ENCODE measurements at places on chromosomes 1 and 21.

DNA sequence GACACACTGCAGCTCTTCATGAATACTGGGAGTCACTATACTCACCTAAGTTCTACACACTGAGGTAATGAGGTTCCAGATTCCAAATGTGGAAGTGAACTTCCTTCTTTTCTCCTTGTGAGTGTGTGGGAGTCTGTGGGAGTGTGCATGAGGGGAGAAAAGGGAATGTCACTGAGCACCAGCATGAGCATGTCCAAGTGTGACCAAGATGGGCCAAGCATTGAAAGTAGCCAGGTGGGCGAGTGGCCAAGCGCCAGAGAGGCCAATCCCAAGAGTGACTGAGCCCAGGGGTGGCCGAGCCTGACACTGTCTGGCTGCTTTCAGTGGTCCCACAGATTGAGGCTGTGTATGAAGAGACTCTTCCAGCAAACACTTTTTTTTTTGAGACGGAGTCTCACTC, 132.3 kb downstream of the HLCS start:
- no peak for DNase-seq

GRCh38 chr21:39384674-39385298, 35.9 kb upstream of the HMGN1 start:
- no peak for DNase-seq

DNA sequence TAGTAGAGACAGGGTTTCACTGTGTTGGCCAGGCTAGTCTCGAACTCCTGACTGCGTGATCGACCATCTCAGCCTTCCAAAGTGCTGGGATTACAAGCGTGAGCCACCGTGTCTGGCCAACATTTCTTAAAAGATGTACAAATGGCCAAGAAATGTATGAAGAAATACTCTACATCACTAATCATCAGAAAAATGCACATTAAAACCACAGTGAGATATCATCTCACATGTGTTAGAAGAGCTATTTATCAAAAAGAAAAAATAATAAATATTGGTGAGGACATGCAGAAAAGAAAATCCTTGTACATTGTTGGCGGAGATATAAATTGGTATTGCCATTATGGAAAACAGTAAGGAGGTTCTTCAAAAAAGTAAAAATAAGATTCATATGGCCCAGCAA, 33.6 kb upstream of the TNFSF18 start:
- no peak for DNase-seq

DNA sequence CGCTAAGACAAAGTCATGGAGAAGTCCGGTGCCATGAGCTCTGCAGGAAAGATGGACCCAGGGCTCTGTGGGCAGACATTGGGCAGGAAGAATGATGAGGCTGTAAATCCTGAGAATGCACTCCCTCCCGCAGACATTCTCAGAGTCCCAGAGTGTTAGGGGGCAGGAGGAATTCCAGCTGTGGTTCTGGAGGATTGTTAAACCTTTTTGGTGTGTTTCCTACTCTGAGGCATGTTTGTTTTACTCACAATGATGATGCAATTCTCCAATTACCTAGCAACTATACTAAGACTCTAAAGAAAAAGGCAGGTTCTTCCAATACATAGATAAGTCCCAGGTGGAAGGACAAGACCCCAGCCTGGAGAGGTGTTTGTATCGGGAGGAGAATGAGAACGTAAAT, 2.8 kb upstream of the CAPN9 start:
- DNase-seq = no peak

DNA sequence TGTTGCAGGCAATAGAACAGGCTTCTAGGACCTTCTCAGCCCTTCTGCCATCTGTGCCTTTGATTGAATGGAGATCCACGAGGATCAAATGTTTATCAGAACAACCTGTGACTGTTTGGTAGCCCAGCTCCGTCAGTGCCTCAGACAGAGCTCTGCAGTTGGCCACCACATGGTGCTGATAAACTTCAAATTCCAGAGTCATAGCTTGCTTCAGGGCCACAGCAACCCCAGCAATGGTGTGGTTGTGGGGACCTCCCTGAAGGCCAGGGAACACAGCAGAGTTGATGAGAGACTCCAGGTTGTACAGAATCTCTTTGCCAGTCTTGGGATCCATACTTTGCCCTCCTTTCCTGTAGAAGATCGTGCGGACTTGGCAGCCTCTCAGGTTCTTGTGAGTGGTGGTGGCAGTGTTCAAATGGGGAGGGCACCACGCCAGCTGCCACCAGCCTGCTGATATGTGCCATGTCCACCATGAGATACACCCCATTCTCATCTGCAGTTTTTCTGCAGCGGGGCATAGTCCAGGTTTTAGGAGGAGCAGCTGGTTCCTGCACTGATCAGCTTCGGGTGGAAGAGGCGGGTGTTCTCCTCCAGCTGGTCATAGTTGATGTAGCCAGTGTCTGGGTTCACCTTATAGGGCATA, 82.9 kb upstream of the ARTN start:
- no peak for DNase-seq

DNA sequence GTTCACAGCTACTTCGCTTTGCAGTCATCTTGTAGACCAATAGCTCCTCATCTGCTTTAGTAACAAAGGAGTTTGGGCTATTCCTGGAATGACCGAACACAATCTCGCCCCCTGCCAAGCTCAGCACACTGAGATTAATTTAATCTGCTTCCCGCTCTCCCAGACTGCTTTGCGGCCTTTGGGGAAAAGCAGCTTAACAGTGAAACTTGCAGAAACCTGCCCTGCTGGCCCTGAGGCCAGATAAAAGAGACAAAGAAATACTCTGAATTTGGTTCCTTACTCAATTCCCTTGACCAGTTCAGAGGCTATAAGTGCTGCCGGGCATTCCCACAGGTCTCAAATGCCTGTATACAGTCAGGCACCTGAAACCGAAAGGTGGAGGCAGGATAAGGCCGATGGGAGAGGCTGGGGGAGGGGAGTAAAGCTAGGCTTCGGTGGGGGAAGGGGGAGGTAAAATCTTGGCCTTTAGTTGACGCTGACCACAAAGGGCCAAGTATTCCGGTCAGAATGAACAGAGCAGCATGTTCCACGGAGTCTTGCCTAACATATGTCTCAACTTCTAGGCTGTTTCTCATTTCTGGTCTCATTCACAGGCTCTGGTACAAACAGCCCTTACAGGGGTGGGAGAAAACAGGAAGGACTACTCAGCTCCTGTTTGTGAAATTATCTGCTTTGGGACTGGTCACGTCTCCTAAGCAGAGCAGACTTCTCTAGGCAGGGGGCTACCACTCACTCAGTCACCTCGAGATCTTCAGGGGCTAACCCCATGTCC, 17.7 kb upstream of the A3GALT2 start:
- DNase-seq = no peak

DNA sequence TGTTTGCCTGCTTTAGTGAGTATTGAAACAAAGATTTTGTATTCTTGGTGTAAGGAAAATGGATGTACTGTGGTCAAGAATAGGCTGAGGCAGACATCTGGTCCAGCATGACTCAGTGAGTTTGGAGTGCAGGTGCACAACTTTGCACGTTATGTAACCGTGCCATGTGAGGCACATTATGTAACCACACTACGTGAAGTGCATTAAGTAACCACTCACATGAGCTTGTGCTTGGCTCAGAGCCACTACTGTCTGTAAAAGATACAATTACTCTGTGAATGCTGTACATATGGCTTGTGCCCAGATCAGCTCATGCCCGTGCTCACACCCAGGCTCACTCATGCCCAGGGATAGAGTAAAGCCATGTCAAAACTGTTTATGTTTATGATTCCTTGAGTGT, 216.8 kb downstream of the CTH start:
- no peak for DNase-seq

- DNase-seq = no peak
Measured at GRCh38 chr1:220298470-220299205, 26.4 kb upstream of the RAB3GAP2 start.

- no peak for DNase-seq
Measured at GRCh38 chr1:109891930-109892329, 18.7 kb upstream of the CSF1 start.

DNA sequence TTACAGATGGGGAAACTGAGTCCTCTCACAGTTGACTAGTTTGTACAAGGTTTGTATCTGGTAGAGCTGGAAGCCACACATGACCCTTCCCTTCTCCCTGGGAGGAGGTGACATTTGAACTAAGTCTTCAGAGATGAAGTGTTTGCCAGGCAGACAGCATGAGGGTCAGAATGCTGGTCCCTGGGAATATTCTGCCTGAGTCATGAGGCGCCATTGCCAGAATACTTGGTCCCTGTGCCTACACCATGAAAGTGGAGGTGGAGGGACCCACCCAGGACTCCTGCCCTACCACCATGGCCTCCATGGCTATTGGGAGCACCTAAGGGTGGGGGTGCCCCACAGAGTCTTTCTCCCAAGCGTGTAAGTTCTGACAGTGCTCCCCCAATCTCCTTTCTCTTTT, 7.0 kb downstream of the RPS6KA1 start:
- DNase-seq = no peak

GRCh38 chr1:221841251-221841982, 99.5 kb upstream of the DUSP10 start:
- DNase-seq = no peak

DNA sequence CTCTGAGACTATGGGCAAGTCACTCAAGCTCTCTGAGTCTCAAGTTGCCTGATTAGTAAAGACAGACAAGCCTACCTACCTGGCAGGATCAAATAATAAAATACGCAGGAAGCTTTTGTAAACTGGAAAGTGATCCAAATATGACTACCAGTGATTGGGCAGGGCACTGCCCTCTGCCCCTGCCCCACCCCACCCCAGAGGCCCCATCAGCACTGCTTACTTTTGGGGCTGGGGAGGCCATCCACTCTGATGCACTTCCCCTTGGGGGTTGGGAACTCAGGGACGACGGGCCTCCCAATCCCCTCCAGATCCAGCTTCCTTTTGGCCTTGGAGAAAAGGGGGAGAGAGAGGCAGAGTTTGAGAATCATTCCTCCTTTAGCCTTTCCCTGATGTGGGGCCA, 6.9 kb downstream of the E2F2 start:
- DNase-seq = no peak

DNA sequence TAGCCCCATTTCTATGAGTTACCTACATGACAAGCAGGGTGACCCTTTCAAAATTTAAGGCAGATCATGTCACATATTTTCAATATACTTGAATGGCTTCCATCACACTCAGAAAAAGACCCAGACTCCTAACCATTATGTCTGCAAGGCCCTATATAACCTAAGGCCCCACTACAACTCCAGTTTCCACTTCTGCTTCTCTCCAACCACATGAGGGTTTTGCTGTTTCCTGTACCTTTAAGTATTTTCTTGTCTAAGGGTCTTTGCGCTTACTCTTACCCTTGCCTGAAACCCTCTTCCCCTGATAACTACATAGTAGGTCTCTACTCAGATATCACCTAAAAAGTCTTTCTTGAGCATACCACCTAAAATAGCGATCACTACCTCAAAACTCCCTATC, 46.1 kb downstream of the SGIP1 start:
- DNase-seq = no peak

DNA sequence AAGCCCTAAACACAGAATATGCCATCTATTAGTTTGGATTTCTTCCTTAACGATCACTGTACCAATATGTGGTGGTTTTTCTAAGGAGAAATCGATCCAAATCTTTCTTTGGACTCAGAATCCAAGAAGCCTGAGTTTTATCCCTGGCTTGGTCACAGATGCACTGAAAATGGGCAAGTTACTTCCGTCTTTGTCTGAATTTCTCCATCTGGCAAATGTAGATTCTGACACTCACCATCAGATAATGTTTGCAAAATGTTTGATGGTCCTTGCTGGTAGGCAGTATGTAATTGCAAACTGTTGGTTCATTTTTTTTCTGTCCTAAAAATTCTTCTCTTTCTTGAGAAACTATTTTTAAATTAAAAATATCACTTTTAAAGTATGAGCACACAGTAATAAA, 115.0 kb downstream of the TSEN15 start:
- DNase-seq = no peak

DNA sequence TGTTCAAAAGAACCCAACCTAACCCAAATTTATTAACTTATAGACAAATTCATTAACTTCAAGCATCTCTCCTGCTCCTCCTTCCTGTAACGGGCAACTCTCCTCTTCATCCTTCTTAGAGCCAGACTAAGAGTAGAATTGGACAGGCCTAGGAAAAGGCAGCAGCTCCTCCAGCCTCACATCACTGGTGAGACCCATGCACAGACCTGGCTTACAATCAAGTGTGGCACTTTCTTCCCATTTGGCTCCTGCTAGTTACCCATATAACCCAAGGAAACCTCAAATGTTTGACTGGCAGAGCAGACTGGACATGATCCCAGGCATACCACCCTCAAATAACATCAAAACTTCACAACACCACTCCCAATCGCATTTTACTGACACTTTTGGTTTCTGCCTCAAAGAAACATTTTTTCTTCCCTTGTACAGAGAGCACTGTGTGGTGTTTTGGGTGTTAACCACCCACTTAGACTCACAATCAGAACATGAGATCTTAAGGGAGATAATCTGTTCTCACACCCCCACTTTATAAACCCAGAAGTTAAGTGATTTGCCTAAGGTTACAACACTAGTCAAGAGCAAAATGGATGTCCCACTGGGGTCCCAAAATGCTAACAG, 101.4 kb downstream of the SIPA1L2 start:
- DNase-seq = no peak

DNA sequence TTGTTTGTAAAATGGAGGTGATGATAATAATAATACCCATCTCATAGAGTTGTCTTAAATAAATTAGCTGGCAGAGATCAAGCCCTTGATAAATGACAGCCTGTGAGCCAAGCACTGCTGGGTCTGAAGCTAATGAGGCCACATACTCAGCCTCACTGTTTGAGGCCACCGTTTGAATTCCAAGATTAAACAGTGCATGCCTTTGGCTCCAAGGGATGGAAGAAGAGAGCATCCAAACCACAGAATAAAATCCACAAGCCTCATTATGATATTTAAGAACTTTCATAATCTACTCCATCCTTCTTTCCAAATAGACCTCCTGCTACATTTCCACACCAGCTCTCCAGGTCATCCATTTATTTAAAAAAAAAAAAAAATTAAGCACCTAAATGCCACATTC, 29.0 kb downstream of the TGFBR3 start:
- no peak for DNase-seq

DNA sequence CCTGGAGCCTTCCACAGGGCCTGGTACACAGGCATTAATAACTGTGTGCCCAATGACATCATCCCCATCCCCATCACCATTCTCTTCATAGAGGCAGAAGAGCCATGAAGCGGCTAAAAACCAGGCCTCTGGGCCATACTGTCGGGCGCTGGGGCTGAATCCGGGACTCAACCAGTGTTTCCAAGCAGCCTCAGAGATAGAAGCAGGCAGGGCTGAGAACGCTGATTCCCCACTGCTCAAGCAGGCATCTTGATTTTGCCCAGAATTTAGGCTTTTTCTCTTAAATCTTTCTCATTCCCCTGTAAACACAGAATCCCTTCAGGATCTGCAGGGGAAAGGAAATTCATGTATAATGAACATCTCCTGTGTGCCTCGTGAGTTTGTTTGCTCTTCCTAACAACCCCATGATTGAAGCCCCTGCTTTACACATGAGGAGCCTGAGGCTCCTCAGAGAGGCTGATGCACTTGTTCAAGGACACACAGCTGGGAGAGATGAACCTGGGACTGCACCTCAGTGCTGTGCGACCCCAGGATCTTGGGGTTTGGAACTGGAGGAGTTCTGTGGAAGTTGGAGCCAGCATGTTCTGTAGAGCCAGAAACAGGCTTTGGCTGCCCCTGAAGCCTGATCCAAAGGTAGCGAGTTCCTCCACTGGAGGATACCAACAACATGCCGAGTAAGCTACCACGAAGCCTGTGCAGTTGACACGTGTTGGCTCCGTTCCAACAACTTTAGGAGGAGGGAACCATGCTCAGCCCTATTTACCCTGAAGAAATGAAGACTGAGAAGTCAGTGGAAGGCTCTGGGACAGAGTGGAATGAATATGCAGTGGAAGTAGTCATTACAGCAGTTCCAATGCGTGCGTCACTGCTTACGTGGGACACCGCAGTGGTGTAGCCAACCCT, 55.5 kb downstream of the EDN2 start:
- DNase-seq = no peak

GRCh38 chr1:71031426-71031825, 16.2 kb downstream of the PTGER3 start:
- DNase-seq = no peak
